ENCODE measurements at places on chromosomes 12 and 14.

- DNase-seq = no peak
These were observed 41.4 kb downstream of the HECTD1 start for GRCh38 chr14:31166271-31166561.

- DNase-seq = peak; percentile 96
These were observed 5.4 kb upstream of the IRF2BPL start for GRCh38 chr14:77033622-77034589.

DNA sequence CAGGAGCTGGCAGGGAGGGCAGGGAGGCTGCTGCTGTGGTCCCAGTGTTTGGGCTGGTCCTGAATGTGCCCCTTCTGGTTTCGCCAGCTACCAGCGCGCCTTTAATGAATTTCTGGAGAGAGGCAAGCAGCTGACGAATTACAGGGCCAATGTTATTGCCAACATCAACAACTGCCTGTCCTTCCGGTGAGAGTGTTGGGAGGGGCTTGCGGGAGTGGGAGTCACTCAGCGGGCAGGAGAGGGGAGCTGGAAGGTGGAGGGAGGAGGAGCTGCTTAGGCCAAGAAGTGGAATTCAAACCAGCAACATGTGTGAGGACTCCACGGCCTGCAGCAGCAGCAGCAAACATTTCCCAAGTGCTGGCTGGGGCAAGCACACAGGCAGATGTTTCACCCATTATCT lies 7.7 kb downstream of the TNFAIP2 start:
- peak; percentile 31 for DNase-seq

DNA sequence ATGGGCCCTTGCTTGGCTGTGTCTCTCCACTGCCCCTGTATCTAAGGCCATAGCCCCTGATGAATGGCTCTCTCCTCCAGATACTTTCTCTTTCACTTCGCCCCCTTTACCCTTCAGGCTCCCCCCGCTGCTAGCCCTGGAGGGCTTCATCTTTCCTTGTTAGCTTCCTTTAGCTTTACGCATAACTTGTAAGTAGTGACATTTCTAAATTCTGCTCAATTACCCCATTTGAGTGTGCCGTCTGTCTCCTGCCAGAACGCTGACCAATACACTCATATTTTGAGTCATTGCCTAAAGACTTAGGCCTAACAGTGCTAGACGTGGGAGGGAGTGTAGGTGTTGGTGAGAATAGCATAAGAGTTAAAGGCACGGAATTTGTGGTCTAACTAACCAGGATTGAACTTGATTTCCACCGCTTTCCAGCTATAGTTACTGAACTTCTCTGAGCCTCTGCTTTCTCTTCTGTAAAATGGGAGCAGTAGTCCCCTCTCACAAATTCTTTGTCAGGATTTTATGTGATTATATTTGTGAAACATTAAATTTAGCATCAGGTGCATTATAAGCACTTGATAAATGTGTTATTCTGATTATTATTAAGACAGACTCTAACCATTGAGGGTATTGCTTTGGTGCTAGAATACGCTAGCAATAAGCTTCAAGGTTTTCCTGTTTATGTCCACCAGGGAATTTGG lies 129.3 kb downstream of the ZFP36L1 start:
- DNase-seq = no peak

- peak; percentile 48 for DNase-seq
These were observed 17.8 kb downstream of the FBXL14 start for GRCh38 chr12:1576410-1577241.

- no peak for DNase-seq
These were observed 8.4 kb downstream of the CCDC197 start for GRCh38 chr14:94005324-94006073.

- DNase-seq = no peak
These were observed 257.1 kb upstream of the NPAS3 start for GRCh38 chr14:32681598-32681997.

- no peak for DNase-seq
These were observed 491 bp upstream of the CLEC6A start for GRCh38 chr12:8455271-8455670.

- DNase-seq = no peak
These were observed 81.6 kb downstream of the PLEKHG7 start for GRCh38 chr12:92784356-92784755.

DNA sequence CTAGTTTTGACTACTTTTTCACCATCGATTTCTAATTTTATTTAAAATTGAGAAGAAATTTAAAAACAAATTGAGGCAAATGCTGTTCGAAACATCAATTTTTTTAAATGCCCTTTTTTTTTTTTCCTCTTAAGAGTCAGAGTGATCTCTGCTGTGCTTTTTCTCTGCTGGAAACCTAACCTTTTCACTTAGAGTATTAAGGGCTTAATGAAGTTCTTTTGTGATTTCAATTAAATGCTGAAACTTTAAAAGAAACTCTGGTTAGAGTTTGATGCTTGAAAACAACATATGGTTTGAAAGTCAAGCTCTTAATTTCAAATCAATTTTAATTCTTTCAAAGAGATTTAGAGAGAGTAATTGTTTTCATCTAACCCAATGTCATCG lies 171.8 kb downstream of the TMTC2 start:
- no peak for DNase-seq

DNA sequence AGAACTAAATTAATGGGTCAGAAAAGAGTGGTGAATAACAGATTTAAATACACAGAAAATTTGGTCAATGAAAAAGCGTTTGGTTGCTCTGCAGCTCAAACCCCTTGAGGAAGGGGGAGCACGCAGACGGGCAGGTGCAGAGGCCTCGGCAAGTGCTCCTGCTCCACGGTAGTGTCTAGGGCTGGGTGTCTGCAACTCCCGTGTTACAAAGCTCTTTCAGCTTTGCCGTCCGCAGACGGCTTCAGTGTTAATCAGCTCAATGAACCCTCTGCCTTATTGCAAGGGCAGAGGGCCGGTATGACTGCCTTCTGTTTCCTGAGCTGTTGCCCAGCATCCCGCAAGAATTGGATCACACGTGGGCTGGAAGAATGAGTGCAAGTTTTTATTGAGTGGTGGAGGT lies 125.7 kb upstream of the TRHDE start:
- DNase-seq = no peak

- no peak for DNase-seq
These were observed 193.5 kb upstream of the CNOT2 start for GRCh38 chr12:70049596-70050360.

- DNase-seq = no peak
These were observed 301.5 kb upstream of the FBXO33 start for GRCh38 chr14:39733741-39734140.

DNA sequence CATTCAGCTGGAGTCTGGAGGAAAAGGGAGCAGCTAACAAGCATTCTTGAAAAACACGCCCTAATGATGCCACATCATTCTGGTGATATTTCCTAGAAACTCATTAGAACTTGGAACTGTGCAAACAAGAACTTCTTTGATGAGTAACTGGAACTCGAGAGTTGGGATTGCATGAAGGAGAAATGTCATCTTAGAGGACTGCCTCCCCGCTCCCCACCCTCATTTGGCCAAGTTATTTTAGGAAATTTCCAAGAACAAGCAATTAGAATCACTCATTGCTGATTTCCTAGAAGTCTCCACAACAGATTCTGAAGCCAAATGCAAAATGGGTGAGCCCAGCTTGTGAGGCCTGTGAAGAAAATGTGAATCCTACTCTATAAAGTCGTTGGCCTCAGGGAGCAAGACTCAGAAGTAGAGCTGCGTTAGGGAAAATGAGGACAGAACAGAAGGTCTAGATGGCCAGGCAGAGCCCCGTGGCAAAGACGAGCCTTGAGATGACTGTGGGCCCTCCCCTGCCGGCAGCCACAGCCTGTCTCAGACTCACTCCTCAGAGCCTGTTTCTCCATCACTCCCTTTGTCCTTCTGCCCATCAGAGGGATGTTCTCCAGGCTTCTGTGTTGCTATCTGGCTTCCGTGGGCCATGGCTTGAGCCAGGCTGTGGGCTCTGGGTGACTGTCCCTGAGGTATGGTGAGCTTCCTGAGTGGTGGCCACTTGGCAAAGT lies 38.4 kb downstream of the RTL1 start:
- no peak for DNase-seq

DNA sequence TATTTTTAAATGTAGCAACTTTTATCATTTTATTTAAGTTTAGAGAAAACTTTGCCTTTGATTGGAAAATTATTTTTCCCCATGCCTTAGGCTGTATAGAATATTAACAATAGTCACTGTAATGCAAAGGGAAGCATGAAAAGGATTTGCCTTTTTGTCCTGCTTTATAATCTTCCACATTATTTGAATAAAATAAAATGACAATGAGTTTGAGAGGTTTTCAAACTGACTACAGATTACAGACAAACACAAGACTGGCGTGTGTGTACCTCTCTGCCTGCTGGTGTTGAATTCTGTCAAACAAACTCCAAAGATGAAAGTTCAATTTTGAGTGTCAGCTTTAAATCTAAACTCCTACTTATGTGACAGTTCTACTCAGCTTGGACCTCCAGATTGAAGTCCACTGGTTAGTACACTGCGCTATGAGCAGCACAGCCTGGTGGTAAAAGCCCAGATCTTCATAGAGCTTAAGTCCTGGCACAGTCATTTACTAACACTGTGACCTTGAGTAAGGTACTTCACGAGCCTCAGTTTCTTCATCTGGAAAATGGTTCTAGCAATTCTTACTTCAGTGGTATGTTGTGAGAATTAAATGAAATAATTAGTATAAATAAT lies 98.3 kb upstream of the CPNE8 start:
- no peak for DNase-seq

- no peak for DNase-seq
These were observed 94.4 kb downstream of the PTPRR start for GRCh38 chr12:70826156-70826555.

DNA sequence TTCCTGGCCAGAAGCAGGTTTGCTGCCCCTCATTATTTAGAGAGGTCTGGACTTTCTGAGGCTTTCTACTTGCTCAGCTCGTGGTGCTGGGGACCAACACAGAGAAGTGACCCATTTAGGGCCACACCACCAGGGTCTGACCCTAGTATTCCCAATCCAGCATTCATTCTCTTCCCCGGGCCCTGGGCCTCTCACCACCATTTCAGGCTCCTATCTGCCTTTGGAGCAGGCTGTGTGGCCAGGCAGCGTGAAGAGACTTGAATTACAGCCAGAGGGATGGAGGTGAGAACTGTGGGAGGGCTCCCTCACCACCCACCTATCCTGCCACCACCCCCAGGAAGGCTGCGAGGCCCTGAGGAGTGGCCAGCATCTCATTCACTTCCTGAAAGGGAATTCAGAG lies 24.6 kb downstream of the FAM222A start:
- DNase-seq = no peak

GRCh38 chr12:66647034-66647691 lies 31.7 kb downstream of the GRIP1 start:
- no peak for DNase-seq

GRCh38 chr14:30580616-30581282 lies 21.8 kb downstream of the G2E3 start:
- DNase-seq = no peak

- DNase-seq = no peak
These were observed 165.1 kb downstream of the SLC38A4 start for GRCh38 chr12:46660719-46661109.

DNA sequence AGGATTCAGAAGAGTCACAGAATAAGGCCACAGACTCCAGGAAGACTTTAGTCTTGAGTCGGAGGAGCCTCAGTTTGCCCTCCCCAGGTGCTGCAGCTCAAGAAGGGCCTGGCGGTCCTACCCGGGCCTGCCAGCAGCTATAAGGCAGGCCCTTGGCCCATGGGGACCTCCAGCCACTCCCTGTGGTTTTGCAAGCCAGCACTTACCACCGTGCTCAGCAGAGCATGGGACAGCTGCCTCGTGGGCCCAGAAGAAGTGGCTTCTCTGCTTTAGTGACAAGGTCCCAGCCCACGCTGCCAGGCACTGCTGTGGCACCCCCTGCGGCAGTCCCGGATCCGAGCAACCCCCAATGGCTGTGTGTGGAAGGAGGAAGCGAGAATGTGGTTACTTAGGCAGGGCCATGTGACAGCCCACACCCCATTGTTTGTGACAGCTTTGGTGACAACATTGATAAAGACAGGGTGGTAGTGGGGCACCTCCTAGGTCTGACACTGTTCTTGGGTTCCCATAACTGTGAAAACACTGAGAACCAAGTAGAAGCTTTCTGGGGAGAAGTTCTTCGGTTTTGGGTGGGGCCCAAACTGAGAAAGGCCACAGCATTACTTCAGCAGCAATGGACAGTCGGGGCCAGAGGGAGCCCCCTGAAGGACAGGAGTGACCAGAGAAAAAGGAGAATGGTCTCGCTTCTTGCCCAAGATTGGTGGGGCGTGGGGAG lies at the start of gene SELPLG:
TSS of gene SELPLG (minus strand) at position 361 of the 715 bp plus-strand sequence. CDS start 9,587 bp downstream, outside the sequence.
- no peak for DNase-seq

DNA sequence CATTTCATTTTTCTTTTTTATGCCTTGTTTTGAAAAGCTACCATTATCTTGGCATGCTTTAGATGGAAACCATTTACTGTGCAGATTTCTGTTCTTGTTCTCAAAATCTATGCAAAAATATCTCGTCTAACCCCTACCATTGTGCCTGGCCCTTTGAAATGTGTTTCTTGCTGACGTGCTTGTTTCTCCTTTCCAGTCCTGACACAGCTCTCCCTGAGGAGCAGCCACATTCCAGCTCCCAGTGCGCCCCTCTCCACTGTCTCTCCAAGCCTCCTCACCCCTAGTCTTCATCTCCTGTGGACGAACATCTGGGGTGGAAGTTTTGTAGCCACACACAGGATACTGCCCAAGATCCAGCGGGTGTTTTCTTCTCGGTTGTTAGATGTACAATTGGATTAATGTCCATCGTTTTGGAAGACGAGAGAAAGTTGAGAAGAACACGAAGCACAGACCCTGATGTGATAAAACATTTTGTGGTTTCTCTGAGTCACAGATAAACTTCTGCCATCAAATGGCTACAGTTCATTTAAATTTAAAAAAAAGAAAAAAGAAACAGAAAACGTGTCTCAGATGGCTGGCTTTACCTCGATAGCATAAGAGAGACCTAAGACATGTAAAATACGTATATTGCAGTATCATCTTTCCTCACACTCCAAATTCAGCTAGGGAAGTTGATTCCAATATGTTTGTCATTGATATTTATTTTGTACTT lies 21.9 kb upstream of the FGD4 start:
- no peak for DNase-seq

DNA sequence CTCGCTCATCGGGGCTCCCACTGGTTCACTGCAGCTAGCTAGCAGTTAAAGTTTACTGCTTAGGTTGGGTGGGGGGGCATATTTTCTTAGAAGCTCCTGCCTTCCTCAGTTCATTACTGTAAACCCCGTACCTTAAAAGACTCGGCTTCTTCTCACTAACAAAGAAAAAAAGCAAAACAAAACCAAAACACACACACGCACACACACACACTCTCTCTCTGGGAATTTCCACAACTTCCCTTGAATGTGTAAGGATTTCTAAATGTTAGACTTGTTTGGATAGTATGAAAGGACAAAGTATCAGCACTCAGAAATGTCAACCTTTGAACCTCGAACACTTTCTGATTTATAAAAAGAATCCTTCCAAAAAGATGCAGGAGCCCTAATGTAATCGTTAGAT lies 927 bp downstream of the PTHLH start:
- DNase-seq = no peak

All from NCI-H1092 treated with DMSO at 0.1 percent for 48 hours (cell line).